ENCODE measurements at places on chromosomes 3 and 15.

DNA sequence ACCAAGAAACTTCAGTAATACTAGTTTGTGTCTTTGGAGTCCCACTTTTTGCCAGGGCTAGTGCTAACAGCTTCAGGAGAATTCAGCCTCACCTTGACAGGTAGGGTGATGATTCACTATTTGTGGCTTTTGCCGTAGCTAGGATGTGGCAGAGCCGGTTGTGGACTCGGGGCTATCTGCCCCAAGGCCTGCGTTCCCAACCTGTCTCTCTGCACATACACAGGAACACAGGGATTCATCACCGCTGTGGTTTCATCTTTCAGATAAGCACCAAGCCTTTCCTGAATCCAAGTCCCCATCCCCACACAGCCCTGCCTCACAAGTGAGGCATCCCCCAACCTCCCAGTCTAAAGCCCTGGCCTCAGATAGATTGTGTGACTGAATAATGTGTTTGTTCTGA, 45.2 kb upstream of the POLG start:
- no peak for DNase-seq

DNA sequence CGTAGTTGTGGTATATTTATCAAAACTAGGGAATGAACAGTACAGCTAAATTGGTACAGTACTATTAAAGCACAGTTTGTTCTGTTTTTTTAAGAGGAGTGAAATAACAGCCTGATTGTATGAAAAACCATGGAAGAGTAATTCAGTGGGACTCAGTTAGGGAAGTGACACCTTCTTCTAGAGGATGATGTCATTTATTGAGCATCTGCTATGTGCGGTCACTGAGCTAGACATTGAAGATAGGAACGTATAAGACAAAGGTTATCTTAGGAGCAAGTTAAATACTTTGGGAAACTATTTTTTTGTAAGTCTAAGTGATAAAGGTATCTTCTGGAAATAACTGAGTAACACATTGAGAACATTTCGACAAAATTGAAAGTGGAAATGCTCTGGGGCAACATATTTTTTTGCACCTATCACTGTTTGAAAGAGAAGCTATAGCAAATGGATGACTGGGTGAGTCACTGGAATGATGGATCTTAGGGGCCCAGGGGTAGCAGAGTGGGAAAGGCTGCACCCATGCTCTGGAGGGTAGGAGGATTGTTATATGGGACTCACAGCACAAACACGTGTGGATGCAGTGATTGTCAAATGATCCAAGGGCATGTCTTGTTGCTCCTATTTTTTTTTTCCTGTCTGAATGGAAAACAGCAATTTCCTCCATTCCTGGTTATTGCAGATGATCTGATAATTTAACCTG, 43.0 kb downstream of the OXNAD1 start:
- no peak for DNase-seq

DNA sequence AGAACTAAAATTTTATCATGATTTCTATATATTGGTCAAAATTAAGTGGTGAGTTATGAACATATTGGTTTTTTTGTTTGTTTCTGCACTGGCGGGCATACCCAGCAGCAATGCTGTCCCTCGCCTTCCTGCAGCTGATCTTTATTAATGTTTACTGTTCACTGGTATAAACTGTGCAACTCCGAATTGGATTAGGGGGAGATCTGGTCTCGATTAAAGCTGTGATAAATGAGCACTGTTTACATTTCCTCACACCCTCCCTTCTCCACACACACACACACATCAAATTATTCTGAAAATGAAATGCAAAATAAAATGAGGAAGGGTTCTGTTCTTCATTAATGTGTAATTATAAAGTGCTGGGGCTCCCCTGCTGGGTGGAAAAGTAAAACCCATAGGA, 48.5 kb upstream of the DAZL start:
- no peak for DNase-seq

GRCh38 chr3:47002171-47003055, 22.9 kb downstream of the NBEAL2 start:
- no peak for DNase-seq

- DNase-seq = no peak
Measured at GRCh38 chr3:21163956-21164355, 587.1 kb downstream of the ZNF385D start.
